ENCODE measurements at places on chromosomes 12 and 14.

DNA sequence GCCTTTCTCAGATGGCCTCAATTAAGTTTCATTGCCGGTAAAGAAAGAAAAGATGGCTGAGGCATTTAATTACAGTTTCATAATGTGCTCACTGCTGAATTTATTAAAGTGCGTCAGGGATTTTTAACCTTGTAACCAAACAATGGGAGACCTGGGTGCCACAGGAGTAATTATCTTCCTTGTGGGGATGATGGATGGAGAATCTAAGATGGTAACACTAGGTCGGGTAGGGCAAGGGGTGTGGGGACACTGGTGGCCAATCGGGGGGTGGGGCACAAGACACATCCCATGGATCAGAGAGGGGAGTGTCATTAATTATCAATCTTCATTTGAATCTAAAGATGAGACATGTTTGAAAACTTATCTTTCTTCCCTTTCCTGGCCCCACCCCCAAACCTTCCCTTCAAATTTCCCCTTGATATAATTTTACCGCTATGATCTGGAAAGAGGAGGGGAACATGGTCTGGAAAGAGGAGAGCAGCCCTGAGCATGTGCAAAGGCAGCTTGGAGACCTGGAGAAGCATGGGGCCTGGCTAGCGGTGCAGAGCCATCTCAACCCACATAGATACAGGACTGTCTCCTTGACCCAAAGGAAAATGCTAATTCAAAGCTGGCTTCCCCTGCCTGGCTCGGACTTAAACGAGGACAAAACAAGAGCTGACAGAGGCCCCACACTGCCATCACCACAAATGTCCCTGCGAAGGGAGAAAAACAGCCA, 231.3 kb upstream of the NOS1 start:
- peaks cover 10% of the 10 kb centered on the region for H3K4me1 ChIP-seq
- H3K27me3 ChIP-seq: peaks cover 50% of the 10 kb centered on the region
- H3K36me3 ChIP-seq: no peaks in the 10 kb centered on the region
- no peak for DNase-seq

GRCh38 chr14:74347795-74348100, 523 bp upstream of the VRTN start:
- H3K4me3 ChIP-seq: no peak overlapping the region
- DNase-seq: no peak
- no peak overlapping the region for H3K27ac ChIP-seq
- no peaks in the 10 kb centered on the region for H3K36me3 ChIP-seq

DNA sequence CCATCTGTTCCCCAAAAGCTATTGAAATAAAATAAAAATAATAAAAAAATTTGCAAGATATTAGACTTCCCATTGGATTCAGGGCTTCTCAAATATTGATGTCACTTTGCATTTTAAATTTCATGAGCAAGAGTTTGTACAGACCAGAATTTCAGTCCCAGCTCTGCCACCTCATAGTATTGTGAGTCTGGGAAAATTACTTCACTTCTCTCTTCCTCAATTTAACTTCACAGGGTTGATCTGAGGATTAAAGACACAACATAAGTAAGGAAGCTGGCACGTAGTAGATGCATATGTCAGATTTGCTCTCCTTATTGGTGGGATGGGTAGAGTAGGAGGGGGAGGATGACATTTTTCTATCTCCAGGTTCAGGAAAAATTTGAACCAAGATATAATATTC, 32.8 kb downstream of the COX8C start:
- H3K4me1 ChIP-seq: no peaks in the 10 kb centered on the region
- H3K36me3 ChIP-seq: no peaks in the 10 kb centered on the region
- H3K4me3 ChIP-seq: no peak overlapping the region
- no peak overlapping the region for H3K27ac ChIP-seq

GRCh38 chr12:95339086-95339788, 121.6 kb downstream of the VEZT start:
- H3K36me3 ChIP-seq: no peaks in the 10 kb centered on the region
- no peaks in the 10 kb centered on the region for H3K27me3 ChIP-seq
- peaks cover 26% of the 10 kb centered on the region for H3K4me1 ChIP-seq
- no peak overlapping the region for H3K27ac ChIP-seq
- H3K4me3 ChIP-seq: no peak overlapping the region

- H3K27ac ChIP-seq: no peak overlapping the region
- peaks cover 8% of the 10 kb centered on the region for H3K4me1 ChIP-seq
- peaks cover under 1% of the 10 kb centered on the region for H3K27me3 ChIP-seq
- no peaks in the 10 kb centered on the region for H3K36me3 ChIP-seq
Observed at GRCh38 chr14:105066240-105067071, 1.2 kb upstream of the GPR132 start.

DNA sequence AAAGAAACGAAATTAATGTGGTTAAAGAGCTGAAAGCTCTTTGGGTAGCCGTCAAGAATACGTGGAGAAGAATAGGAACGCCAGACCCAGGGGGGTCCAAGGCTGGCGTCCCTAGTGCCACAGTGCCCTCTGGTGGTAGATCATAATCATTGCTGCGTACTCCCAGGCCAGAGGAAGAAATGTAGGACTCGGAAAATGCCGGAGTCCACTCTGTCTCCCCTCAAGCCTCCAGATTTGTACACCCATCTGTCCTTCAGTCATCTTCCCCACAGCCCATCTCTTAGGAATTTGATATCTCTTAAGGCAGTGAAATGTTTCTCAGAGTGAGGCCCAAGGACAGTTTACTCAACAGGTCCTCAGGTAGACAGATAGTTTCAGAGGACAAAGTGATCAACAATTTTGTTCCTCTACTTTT, 25.4 kb upstream of the PLEKHG6 start:
- DNase-seq: peak; percentile 79
- H3K27ac ChIP-seq: no peak overlapping the region
- H3K27me3 ChIP-seq: peaks cover 4% of the 10 kb centered on the region
- no peak overlapping the region for H3K4me3 ChIP-seq
- H3K36me3 ChIP-seq: no peaks in the 10 kb centered on the region
